ENCODE measurements at places on chromosomes 16 and 17. TPM values are rescaled to one million over a fixed set of nuclear protein-coding genes. Genes with fewer than 3 reads are reported as not detected.
A peak's percentile ranks its signal among the peaks of the same experiment; 100 is the strongest.

GRCh38 chr17:78986649-78987328, 7.1 kb upstream of the LGALS3BP start:
- H3K27me3 ChIP-seq, result no peaks in the 10 kb centered on the region
- peaks cover 7% of the 10 kb centered on the region for H3K36me3 ChIP-seq
- DNase-seq, result peak; percentile 13

DNA sequence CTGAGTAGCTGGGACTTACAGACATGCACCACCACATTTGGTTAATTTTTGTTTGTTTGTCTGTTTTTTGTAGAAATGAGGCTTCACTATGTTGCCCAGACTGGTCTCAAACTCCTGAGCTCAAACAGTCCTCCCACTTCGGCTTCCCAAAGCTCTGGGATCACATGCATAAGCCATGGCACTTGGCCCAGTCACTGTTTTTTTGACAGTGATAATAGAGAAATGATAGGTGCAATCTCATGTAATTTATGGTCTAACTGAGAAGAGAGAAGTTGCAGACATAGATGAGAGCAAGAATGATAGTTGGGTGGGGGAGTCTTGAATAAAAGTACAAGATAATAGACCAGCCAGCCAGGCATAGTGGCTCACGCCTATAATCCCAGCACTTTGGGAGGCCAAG, 89.7 kb upstream of the TNRC6A start:
- H3K4me1 ChIP-seq, result peaks cover 23% of the 10 kb centered on the region
- no peak overlapping the region for H3K4me3 ChIP-seq
- no peak overlapping the region for H3K27ac ChIP-seq

- no peak overlapping the region for H3K4me3 ChIP-seq
- DNase-seq, result no peak
- peaks cover 27% of the 10 kb centered on the region for H3K27me3 ChIP-seq
- H3K4me1 ChIP-seq, result peaks cover 12% of the 10 kb centered on the region
- H3K27ac ChIP-seq, result no peak overlapping the region
Measured at GRCh38 chr16:79282806-79283205, 317.7 kb downstream of the MAF start.

DNA sequence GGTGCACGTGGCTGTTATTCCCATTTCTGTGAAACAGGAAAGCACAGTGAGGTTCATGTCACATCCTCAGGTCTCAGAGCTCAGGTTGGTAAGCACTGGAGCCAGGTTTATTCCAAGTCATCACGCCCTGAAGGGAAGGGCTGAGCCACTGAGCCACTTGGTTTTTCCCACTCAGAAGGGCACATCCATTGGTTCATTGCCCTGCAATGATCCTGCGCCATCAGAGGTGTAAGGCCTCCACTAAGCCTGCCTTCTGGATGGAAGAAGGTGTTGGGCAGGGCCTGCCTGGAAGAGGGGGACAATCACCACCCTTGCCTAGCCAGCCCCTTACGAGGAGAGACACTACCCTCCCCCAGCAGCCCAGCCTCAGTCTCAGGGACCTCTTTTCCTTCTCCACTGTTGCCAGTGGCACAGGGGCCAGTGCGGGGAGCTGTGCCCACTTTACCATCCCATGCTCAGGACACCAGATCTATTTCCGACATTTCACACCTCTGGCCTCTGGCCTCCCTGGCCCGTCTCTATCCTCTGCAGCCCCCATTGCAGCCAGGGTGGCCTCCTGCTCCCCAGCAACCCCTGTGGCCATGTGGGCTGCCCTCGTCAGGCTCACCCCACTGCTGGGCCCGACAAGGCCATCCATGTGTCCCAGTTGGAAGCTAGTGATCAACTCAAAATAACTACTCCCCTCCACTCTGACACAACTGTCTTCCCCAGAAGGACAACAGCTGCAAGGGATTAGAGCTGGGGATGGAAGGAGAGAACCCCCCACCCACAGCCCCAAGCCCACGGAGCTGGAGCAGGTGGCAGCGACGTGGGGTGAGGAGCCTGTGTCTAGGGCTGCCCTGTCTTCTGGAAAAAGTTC, 29.9 kb downstream of the CFAP20 start:
- peaks cover 8% of the 10 kb centered on the region for H3K4me1 ChIP-seq
- no peaks in the 10 kb centered on the region for H3K27me3 ChIP-seq
- peak; percentile 59 for DNase-seq
- H3K36me3 ChIP-seq, result no peaks in the 10 kb centered on the region
- H3K27ac ChIP-seq, result no peak overlapping the region

- no peaks in the 10 kb centered on the region for H3K36me3 ChIP-seq
- no peak for DNase-seq
- no peak overlapping the region for H3K4me3 ChIP-seq
- H3K27me3 ChIP-seq, result peaks cover 35% of the 10 kb centered on the region
- no peaks in the 10 kb centered on the region for H3K4me1 ChIP-seq
Measured at GRCh38 chr17:6137716-6138502, 67.7 kb downstream of the WSCD1 start.

GRCh38 chr17:44000141-44000860, 4.1 kb upstream of the NAGS start:
- H3K36me3 ChIP-seq, result no peaks in the 10 kb centered on the region
- no peak overlapping the region for H3K27ac ChIP-seq
- H3K4me1 ChIP-seq, result no peaks in the 10 kb centered on the region
- H3K27me3 ChIP-seq, result peaks cover 2% of the 10 kb centered on the region
- no peak overlapping the region for H3K4me3 ChIP-seq
- DNase-seq, result peak; percentile 25

- no peaks in the 10 kb centered on the region for H3K27me3 ChIP-seq
- no peak overlapping the region for H3K27ac ChIP-seq
- DNase-seq, result no peak
- H3K4me3 ChIP-seq, result no peak overlapping the region
- no peaks in the 10 kb centered on the region for H3K36me3 ChIP-seq
- H3K4me1 ChIP-seq, result peaks cover 13% of the 10 kb centered on the region
Measured at GRCh38 chr17:56973520-56973919, 4.4 kb upstream of the SCPEP1 start.

DNA sequence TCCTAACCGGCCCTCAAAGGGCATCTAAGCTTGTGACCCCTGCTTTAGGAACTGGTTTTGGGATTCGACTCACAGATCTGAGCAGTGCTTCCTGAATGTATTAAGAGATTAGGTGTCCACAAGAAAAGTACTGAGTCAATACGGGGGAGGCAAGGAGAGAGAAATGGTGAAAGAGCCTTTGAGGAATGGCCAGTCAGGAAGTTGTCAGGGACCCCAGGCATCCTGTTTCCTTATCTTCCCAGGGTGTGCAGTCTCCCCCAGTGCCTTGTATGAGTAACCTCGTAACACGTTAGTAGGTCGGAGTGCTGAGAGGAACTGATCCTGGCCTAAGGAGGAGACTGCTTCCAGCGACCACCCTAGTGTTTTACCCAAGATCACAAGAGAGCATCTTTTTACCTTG, 16.4 kb upstream of the TMED6 start:
- no peak overlapping the region for H3K27ac ChIP-seq
- H3K36me3 ChIP-seq, result peaks cover 43% of the 10 kb centered on the region
- no peaks in the 10 kb centered on the region for H3K27me3 ChIP-seq
- no peaks in the 10 kb centered on the region for H3K4me1 ChIP-seq

GRCh38 chr17:35931794-35932425, 1.3 kb upstream of the RDM1 start:
- no peaks in the 10 kb centered on the region for H3K27me3 ChIP-seq
- no peaks in the 10 kb centered on the region for H3K36me3 ChIP-seq
- no peak overlapping the region for H3K4me3 ChIP-seq
- no peak for DNase-seq

- peaks cover 23% of the 10 kb centered on the region for H3K4me1 ChIP-seq
- no peak for DNase-seq
- peaks cover 6% of the 10 kb centered on the region for H3K36me3 ChIP-seq
- no peak overlapping the region for H3K4me3 ChIP-seq
- peak overlapping the region; percentile 88 for H3K27ac ChIP-seq
Measured at GRCh38 chr17:31328160-31328535, 6.7 kb upstream of the EVI2A start.

GRCh38 chr17:38415250-38416194, 12.7 kb upstream of the ARHGAP23 start:
- no peaks in the 10 kb centered on the region for H3K27me3 ChIP-seq
- peak overlapping the region; percentile 78 for H3K4me3 ChIP-seq
- H3K27ac ChIP-seq, result peak overlapping the region; percentile 98
- DNase-seq, result no peak
- H3K36me3 ChIP-seq, result no peaks in the 10 kb centered on the region
- peaks cover 40% of the 10 kb centered on the region for H3K4me1 ChIP-seq

DNA sequence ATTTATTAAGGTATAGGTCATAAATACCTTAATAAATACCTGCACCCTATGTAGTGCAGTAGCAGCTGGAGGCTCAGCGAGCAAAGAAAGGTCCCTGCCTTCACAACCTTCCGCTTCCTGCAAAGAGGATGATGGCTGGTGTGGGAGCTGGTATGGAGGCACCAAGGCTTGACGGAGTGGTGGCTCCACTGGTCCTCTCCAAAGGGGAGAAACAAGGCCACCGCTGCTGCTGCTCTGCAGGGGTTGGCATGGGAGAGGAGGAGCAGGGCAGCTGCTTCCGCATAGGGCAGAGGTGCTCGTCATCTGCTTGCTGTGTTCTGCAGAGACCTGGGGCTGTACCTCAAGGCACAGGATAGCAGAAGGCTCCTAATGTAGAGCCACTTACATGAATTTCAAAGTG, 52.8 kb downstream of the NDEL1 start:
- H3K36me3 ChIP-seq, result peaks cover 61% of the 10 kb centered on the region
- no peaks in the 10 kb centered on the region for H3K27me3 ChIP-seq
- no peak overlapping the region for H3K4me3 ChIP-seq

GRCh38 chr17:42893359-42893758, 7.2 kb upstream of the G6PC1 start:
- no peak overlapping the region for H3K4me3 ChIP-seq
- no peak for DNase-seq
- H3K4me1 ChIP-seq, result peaks cover 47% of the 10 kb centered on the region
- H3K36me3 ChIP-seq, result no peaks in the 10 kb centered on the region

DNA sequence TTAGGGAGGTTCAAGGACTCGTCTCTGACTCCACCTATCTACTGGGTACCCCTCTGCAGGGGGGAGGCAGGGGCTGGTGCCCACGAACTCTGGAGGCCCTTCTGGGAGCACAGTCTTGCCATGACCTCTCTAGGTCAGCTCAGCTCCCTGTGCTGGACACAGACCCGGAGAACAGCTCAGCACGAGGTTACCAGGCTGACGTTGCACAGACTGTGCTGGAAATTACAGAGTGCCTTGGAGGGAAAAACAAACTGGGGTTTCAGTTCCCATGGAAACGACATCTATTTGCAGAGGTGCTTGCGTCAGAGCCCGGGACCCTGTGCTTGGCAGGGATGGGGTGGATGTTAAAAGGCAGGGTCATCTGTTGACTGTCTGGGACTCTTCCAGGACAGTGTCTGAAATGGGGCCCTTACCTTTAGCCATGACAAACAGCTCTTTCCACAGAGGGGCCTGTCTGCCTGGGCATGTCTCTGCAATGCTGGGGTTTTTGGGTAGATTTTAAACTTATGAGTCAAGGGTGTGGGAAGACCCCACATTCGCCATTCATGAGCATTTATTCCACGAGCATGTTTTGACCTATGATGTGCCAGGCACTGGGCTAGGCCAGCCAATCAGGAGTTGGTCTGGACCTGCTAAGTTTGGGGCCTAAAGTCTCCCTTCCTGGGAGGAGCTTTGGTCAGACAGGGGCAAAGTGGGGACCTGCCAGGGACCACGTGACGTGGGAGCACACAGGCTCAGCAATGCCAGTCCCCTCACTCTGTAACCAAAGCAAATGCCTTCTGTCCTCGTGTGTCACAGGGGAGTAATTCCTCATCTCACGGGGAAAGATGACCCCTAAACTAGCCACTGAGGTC, 22.5 kb downstream of the CCR7 start:
- DNase-seq, result peak; percentile 56
- peak overlapping the region; percentile 97 for H3K27ac ChIP-seq
- H3K36me3 ChIP-seq, result no peaks in the 10 kb centered on the region
- no peak overlapping the region for H3K4me3 ChIP-seq
- H3K4me1 ChIP-seq, result peaks cover 56% of the 10 kb centered on the region

TMEM220 gene
- total RNA-seq, result 7.6 TPM

GPR139 gene
- total RNA-seq, result not detected

OR1A2 gene
- not detected for total RNA-seq

ARSG gene
- 7.4 TPM for total RNA-seq

CD300A gene
- total RNA-seq, result not detected

CMTM4 gene
- 30.1 TPM for total RNA-seq
